ENCODE measurements at places on chromosomes 16 and 17.
A peak's percentile ranks its signal among the peaks of the same experiment; 100 is the strongest.

DNA sequence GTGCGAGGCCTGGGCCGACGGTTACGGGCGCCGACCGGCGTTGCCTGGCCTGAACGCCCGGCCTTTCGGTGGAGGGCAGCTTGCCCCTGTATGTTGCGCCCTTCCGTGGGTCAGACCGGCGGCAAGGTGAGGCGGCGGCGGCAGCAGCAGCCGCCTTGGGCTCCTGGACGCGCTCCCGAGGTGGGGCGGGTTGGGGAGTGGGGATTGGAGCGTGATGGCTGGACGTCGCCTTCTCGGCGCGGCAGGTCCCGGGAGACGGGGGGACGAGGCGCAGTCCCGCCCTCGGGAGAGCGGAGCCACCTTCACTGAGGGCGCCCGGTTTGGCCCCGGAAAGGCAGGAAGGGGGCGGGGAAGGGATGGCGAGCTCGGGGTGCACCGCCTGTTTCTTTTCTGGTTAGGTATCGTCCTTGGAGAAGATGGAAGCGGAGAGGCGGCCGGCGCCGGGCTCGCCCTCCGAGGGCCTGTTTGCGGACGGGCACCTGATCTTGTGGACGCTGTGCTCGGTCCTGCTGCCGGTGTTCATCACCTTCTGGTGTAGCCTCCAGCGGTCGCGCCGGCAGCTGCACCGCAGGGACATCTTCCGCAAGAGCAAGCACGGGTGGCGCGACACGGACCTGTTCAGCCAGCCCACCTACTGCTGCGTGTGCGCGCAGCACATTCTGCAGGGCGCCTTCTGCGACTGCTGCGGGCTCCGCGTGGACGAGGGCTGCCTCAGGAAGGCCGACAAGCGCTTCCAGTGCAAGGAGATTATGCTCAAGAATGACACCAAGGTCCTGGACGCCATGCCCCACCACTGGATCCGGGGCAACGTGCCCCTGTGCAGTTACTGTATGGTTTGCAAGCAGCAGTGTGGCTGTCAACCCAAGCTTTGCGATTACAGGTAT is 671 bp downstream of the DGKE start:
- peak; percentile 49 for DNase-seq

DNA sequence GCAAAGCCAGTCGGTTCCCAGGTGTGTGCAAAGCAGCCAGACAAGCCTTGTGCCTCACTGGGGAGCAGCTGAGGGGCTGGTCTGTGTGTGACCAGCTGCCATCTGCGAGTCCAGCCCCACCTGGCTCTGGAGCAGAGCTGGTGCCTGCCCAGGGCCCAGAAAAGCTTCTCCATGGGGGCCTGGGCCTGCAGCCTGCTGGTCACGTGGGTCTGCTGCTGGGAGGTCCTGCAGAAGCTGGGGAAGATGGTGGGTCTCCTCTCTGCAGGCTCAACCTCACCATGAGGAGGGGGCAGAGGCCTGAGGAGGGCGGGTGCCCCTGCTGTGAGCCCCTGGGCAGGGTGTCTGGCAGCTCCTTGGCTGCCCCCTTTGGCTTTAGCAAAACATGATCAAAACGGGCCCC is 71.9 kb downstream of the ENGASE start:
- DNase-seq, result no peak

GRCh38 chr16:87627542-87628245 is 25.4 kb downstream of the JPH3 start:
- DNase-seq, result no peak

DNA sequence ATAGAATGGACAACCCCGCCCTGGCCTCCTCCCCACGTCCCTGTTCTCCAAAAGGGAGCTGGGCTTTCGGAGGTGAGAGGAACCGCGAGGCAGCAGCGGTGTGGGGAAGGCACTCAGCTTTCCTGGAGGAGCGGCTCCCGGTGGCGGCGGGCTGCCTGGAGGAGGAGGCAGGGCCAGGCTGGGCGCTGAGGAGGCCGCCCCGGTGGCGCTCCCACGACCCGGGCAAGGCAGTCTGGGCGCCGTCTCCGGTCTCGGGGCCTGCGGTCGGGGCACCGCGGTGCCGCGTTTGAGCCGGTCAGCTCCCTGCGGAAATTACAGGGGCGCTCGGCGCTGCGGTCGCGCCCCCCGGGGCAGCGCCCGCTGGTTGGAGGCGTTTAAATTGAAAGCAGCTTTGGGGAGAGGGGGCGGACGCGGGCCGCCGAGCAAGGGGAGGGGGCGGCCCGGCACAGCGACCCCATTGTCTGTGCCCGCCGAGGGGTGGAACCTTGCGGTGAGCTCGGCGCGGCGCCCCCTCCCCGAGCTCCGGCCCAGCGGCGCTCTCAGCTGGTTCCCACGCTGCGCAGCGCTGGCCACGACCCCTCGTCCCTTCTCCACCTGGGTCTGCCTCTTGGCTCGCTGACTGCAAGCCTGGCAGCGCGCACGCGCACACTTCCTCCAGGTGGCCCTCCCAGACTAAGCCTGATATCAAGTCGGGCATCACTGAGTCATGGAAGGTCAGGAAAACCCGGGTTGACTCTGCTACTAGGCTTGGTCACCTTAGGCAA is 58.7 kb upstream of the DLX4 start:
- no peak for DNase-seq

DNA sequence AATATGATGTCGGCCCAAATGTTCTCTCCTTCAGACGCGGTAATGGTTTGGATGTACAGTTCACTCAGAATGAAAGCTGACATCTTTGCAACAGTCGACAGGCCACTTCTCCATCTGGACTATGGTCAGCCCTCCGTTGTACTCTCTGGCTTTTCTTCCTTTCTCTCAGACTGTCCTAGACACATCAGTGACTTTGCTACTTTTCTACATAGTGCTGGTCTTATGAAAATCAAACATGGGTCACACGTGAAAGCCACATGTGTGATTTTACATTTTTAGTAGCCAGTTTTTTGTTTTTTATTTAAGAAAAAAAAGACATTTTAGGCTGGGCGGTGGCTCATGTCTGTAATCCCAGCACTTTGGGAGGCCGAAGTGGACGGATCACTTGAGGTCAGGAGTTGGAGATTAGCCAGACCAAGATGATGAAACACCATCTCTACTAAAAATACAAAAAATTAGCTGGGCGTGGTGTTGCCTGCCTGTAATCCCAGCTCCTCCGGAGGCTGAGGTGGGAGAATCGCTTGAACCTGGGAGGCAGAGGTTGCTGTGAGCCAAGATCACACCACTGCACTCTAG is 644.1 kb downstream of the KCNJ2 start:
- no peak for DNase-seq

DNA sequence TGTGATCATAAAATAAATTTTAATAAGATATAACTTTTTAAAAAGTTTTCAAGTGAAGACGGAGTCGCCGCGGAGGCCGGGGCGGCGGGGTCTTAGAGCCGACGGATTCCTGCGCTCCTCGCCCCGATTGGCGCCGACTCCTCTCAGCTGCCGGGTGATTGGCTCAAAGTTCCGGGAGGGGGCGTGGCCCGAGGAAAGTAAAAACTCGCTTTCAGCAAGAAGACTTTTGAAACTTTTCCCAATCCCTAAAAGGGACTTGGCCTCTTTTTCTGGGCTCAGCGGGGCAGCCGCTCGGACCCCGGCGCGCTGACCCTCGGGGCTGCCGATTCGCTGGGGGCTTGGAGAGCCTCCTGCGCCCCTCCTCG is at the start of gene FOXC2:
Gene FOXC2, plus strand, starts transcription at position 229 of the 365 bp plus-strand sequence. CDS start 507 bp downstream, outside the sequence.
- peak; percentile 10 for DNase-seq

DNA sequence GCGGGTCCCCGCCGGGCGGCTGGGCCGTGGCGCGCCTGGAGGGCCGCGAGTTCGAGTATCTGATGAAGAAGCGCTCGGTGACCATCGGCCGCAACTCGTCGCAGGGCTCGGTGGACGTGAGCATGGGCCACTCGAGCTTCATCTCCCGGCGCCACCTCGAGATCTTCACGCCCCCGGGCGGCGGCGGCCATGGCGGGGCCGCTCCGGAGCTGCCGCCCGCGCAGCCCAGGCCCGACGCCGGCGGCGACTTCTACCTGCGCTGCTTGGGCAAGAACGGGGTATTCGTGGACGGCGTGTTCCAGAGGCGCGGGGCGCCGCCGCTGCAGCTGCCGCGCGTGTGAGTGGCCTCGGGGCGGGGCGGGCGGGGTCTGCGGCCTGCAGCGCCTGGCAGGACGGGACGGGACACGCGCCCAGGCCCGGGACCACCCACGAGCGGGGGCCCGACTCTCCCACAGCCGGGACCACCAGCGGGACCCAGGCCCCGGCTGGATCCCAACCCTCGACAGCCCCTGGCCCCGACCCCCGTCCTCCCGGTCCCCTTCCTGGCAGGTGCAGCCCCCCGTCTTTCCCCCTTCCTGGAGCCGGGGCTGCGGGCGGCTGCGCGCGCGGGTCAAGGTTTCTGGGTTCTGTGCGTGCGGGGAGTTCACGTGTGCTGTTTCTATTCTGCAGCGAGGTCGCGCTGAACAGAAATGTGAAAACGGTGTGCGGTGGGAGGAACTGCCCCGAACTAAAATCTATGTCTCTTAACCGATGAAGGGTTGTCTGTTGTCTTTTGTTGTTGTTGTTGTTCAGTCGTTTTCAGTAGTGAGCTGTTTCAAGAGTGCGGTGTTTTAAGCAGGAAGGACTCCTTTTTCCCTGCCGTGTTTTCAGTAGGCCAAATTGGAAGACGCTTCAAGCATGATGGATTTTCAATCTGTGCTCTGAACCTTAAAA is 705 bp downstream of the FOXK2 start:
- DNase-seq, result no peak

DNA sequence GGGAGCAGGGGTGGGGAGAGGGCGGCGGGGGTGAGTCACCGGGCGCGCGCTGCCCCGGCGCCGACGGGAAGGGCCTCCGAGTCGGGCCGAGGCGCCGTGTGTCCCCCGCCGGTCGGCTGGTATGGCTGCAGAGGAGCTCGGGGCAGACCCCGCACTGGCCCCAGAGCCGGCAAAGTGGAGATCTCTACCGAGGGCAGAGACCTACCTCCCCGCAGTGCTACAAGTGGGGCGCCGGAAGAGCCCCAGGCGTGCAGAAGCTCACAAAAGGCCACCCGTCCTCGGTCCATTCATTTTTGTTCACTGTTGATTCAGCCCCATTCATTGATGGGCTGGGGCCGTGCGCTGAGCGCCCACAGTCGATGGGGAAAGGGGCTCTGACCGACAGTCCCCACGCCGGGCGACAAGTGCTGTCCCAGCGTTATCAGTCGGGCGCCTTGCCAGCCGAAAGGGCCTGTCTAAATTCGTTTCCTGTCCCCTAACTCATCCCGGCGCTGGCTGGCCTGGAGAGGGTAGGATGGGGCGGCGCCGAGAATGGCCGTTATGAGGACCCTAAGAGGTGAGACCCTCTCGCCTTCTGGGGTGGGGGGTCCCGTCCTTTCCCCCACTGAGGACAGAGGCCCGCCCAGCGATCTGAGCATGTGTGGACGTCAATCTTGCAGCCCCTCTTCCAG is 709 bp upstream of the ENO3 start:
- no peak for DNase-seq

GRCh38 chr17:76011951-76012350 is 11.3 kb downstream of the CDK3 start:
- no peak for DNase-seq

DNA sequence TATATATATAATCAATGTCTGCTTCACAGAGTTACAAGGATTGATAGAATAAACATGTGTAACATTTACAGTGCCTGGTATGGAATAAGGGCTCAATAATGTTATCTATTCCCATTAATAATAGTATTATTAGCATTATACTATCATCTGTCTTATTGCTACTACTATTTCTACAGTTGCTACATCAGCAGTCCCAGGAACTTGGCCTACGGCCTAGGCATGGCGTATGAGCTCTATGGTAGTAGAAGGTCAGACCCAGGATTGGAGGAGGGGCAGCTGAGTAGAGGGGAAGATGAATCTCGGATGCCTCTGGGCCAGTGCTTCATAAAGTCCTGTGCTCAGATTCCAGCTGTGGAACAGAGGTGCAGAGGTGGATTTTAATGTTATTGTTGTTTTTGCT is 146.3 kb upstream of the TBX2 start:
- DNase-seq, result no peak

DNA sequence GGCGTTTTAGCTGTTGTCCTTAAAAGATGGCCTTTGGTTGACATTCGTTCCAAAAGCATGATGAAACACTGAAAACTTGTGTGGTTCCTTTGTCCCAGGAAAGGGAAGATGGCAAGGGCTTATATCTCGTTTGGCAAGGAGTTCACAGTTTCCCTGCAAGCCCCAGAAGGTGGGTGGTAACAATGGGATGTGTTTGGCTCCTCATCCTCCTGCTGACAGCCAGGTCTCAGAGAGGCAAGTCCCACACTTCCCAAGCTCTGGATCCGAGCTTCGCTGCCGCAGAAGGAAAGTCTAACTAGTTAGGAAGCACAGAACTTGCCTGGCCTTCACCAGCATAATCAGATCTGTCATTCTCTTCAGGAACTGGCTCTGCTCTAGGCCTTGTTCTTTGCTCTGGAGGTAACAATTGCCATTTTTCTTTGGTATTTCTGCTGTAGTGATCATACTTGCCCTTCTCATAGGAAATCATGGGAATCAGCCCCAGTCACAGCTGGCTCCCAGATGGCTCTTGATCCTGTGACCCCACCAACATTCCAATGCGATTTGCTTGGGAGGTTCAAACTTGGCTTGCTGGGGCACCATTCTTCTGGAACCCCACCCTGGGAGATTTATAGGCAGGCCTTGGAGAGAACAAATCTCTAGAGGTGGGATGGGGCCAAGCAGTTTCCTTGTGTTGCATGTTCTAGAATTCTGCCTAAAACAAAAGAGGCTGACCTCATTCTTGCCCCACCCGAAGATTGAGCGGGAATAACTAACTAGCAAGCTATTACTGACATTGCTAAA is 17.9 kb downstream of the KPNA2 start:
- no peak for DNase-seq

GRCh38 chr16:19817122-19817521 is 67.5 kb downstream of the GPRC5B start:
- DNase-seq, result no peak

- no peak for DNase-seq
Observed at GRCh38 chr16:56369202-56369601, 56.1 kb downstream of the AMFR start.

DNA sequence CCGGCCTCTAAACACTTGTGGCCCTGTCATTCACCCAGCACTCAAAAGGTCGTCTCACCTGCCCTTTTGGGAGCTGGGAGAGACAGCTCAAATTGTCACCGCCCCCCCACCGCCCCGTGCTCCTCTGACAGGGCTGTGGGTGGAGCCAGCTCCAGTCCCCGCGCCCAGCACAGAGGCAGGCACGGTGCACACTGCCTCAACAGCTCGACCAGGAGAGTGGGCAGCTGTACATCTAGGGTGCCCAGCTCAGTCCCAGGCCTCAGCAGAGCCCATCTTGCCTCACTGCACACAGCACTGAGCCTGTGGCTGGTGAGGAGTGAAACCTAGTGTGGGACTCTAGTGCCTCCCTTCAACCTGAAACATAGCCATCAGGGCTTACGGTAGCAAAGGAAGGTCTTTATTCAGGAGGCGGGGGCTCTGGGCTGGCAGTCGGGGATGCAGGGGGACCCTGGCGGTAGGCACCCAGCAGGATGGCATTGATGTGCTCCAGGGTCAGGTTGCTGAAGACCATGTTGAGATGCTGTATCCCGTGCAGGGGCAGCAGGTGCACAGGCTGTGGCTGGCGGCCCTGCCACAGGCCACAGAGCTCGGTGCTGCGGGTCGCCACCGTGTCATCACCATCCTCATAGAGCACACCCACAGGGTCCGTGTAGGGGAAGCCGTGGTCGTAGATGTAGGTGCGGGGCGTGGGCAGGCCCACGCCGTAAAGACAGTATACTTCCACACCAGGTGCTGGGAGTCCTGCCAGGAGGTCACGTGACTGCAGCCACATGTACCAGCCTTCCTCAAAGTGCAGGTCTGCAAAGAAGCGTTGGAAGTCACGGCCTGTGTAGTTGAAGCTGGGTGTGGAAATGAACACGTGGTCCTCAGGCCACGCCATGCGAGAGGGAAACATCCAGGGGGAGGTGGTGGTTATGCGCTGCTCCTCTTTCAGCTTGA is 3.1 kb upstream of the PSMB10 start:
- peak; percentile 14 for DNase-seq

- DNase-seq, result no peak
Observed at GRCh38 chr17:35011671-35012216, 31.4 kb downstream of the LIG3 start.

Measured in activated naive CD4-positive, alpha-beta T cell (primary cell).